NB4 (cell line): ENCODE measurements at places on chromosomes 11 and 22.

DNA sequence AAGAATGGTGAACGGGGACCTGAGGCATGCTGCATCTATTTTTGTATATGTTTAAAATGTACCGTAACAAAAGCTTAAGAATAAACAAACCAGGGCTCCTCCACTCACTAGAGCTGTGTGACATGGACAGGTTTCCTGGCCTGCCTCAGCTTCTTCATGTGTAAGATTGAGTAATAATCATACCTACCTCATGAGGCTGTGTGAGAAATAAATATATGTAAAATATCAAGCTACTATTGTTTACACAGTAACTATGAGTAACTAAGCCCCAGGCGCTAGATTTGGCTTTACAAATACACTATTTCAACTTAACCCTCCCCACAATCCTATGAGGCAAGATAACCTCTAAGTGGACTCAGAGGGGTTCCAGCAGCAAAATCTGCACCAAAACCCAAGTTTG lies 66.4 kb downstream of the SMCO4 start:
- no peak for DNase-seq

DNA sequence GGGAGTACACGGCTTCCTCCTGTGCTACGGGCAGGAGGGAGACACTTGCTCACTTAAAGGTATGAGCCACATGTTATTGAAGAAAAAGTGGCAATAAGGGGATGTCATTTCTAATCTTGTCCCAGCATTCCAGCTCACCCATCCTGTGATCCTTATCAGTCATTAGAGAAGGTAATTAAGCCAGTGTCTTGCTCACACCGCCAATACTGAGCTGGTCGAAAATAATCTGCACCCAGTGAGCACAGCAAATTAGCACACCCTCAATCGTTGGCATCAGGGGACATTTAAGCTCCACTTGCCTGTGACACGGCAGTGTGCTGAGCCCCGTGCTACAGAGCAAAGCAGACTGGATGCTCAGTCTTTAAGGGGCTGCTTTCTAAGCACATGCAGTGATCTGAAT lies 510.7 kb downstream of the OPCML start:
- DNase-seq = no peak

- no peak for DNase-seq
Observed at GRCh38 chr22:43512279-43512678, 100.5 kb downstream of the MPPED1 start.

- no peak for DNase-seq
Observed at GRCh38 chr22:25084405-25085107, 115.1 kb upstream of the CRYBB3 start.

DNA sequence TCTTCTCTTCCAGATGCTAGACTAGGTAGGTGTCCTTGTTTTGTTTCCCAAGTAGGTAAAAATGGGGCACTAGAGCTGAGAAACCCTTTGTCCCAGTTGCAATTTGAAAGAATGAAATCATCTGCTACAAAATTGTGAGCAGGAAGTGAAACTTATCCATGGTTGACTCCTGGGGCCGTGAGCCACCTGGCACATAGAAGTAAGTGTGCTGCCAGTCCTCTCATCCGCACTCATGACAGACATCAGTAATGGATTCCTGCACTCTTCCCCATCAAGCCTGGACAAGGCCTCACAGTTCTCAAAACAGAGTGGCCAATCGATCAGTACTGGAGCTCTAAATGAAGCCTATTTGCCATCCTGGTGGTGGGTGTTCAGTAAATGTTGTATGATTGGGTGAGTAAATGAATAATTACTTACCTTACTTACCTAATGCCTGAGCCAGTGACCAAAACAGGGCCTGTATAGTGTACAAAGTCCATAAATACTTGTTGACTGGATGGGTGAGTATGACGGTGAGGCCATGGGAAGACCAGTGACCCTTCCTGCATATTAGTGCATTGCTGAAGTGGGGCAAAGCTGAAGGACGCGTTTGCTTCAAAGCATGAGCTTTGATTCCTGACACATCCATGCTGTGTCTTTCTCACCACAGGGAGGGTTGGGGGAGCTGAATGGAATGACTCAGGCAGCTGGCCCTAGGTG lies 68.9 kb upstream of the HEPHL1 start:
- no peak for DNase-seq

DNA sequence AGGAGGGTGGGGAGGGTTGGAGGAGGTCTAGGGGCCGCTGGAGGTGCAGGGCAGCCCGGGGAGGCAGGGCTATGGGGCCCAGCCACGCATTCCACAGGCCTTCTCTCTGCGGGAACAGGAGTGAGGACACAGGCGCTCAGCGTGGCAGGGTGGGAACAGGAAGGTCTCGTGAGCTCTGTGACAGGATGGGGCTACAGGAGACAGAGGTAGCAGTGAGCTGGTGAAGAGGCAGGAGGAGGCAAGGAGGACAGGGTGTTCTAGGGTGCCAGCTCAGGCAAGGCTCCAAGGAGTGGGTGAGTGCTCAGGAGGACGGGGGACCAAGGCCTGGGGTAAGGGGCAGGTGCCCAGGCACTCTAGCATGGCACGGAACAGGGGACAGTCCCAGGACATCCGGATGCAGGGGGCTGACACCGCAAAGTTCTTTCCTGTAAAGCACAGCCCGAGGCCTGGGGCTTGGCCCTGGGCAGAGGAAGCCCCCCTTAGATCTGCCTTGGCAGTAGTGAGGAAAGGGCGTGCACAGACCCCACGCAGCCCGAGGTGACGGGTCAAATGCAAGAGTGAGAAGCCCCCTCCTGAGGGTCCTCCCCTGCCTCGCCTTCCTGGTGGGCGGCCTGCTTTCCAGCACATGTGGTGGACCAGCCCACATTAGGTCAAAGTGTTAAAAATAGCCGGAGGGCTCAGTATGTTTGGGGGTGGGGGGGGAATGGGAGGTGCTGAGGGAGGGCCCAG lies 4.7 kb upstream of the NEAT1 start:
- DNase-seq = peak; percentile 29

- DNase-seq = no peak
Observed at GRCh38 chr11:112903340-112903739, 57.9 kb upstream of the NCAM1 start.

- no peak for DNase-seq
Observed at GRCh38 chr11:103875855-103876510, 160.5 kb upstream of the DDI1 start.

DNA sequence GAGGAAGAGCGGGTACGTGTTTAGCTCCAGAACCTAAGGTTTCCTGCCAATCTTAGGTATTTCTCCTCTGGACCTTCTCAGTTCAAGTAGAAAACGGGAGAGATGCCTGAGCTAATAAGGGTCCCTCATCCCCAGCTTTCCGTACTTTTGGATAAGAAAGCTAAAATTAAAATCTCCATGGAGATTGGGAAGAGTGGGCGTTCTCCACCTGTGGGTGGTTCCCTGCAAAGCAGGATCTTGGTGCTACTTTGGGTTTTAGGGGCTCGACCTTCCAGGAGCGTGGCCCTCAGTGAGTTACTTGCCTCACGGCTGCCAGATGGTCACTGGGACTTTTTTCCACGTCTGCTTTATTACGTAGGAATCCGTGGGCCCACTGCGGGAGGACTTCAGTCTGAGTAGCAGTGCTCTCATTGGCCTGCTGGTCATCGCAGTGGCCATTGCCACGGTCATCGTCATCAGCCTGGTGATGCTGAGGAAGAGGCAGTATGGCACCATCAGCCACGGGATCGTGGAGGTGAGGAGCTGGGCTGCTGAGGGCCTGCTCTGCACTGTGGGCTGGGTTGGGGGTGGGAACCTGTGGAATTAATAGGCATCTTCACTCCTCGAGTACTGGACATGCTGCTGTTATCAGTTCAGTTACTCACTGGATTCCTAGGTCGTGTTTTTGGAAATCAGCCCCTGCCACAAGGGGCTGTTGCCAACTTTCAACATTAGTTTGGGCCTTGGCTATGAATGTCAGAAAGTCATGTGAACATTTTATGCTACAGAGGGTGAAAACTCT lies 17.8 kb upstream of the ST14 start:
- DNase-seq = no peak

GRCh38 chr22:42842658-42843370 lies 14.3 kb downstream of the ARFGAP3 start:
- DNase-seq = no peak

DNA sequence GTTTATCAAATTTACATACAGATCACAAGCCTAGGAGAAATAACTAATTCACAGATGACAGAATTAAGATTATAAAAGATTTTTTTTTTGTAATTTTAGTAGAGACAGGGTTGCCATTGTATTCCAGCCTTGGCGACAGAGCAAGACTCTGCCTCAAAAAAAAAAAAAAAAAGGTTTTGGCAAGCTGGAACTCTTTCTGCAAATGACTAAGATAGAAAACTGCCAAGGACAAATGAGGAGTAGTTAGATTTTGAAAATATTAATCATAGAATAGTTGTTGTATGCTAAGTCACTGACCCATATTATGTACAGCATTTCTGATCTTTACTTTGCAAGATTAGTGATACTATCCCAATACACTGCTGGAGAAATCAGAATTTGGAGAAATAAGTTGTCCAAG lies 99.2 kb downstream of the C11orf65 start:
- DNase-seq = no peak

- DNase-seq = no peak
Observed at GRCh38 chr22:37196539-37197450, 8.7 kb upstream of the C1QTNF6 start.

- peak; percentile 46 for DNase-seq
Observed at GRCh38 chr11:65589444-65590239, 6.0 kb downstream of the KCNK7 start.

DNA sequence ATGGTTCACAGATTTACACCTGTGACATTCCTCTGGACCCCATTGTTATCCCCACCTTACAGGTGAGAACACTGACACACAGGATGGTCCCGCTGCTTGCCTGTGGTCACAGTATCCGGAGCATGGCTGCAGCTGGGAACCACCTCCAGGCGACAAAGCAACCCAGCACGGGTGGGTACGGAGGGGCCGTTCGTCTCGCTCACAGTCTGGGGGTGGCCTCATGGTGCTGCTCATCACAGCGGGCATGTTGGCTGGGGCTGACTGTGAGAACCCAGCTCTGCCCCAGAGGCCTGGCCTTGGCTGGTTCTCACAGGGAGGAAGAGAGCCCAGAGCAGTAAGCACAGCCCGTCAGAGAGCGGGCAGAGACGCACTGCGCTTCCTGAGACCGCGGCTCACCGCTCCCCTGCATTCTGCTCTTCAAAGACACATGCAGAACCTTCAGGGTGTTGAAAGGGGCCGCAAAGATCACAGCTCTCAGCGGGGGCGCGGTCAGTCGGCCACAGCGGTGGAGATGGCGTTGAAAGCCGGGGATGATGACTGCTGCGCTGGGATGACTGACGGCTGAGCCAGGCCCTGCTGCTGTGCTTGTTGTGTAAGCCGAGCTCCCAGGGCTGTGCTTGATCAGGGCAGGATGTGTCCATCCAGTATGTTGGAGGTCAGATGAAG lies 423.0 kb downstream of the BRD1 start:
- DNase-seq = peak; percentile 91

- no peak for DNase-seq
Observed at GRCh38 chr11:77127920-77128691, at the start of gene MYO7A. Gene MYO7A, plus strand, starts transcription at chr11:77128246. Its CDS starts 2,389 bp downstream, at chr11:77130635.

DNA sequence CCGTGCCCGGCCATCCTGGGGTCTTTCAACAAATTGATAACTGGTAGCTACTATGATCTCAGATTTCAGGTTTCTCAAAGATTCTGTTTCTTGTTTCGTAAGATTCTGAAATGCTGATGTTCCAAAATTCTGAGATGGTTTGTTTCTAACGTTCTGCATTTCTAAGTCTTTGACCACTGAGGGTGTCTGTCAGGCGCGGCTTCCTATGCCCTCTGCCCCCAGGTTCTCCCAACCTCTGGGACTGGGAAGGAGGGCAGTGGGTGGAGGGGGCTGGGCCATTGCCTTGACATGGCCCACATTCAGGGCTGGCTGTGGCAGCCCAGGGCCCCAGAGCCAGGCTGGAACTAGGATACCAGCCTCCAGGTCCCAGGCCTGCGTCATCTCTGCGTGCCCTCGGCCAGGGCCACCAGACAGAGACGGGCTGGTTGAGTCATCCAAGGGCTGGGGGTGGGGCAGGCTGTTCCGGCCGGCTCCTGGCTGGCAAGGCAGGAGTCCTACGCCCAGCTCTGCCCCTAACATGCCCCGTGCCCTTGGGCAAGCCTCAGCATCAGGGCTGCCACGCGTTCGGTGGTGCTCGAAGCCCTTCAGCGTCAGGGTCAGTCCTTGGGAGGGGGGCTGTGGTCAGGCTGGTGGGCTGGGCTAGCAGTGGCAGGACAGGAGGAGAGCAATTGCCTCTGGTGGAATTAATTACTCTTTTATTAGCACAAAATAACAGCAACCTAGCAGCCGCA lies 5.2 kb downstream of the TMEM134 start:
- DNase-seq = peak; percentile 90
